ENCODE measurements at places on chromosomes 4 and X.
A peak's percentile ranks its signal among the peaks of the same experiment; 100 is the strongest.

DNA sequence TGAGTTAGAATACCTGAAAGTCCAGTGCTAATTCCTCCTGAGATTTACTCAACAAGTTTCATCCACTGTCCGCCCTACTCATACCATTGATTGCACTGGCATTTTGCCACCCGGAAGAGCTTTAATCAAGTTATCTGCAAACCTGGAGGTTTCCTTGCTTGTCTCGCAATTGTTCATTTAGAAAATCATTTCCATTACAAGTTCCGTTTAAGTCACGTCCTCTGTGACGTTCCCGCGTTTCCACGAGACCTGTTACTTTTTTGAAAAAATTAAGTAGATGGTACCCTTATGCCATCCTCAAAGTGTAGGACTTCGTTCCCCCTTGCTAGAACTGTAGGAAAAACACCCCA lies 761 bp upstream of the FRYL start:
- peak; percentile 10 for DNase-seq

GRCh38 chrX:123330229-123330942 lies 146.3 kb downstream of the GRIA3 start:
- no peak for DNase-seq

GRCh38 chrX:11540532-11541377 lies 125.0 kb downstream of the ARHGAP6 start:
- no peak for DNase-seq

DNA sequence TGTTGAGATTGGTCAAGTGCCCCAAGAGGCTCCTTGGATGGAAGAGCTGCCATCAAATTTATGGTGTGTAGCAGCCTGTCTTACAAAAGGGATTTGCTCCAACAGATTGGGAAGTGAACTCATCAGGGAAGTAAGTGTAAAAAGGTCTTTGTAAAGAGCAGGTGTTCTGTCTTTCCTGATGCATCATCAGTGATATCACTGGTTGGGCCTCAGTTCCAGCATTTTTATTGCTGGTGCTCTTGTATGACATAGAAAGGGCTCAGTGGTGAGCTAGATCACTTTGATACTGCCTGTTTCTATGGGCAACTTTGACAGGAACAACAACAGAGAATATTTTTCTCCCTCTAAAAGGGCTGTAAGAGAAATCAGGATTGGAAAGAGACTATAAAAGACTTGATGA lies 8.7 kb upstream of the GABRE start:
- DNase-seq = no peak

DNA sequence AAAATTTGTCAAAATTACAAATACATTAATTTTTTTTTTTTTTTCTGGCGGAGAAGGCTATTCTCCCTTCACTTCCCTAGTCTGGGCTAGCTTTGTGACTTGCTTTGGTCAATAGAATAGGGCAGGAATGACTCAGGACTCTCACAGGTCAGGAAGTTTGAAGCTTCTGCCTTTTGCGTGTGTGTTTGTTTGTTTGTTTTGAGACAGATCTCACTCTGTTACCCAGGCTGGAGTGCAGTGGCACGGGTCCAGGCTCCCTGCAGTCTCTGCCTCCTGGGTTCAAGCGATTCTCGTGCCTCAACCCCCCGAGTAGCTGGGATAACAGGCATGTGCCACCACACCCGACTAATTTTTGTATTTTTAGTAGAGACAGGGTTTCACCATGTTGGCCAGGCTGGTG lies 55.9 kb upstream of the USP9X start:
- no peak for DNase-seq

DNA sequence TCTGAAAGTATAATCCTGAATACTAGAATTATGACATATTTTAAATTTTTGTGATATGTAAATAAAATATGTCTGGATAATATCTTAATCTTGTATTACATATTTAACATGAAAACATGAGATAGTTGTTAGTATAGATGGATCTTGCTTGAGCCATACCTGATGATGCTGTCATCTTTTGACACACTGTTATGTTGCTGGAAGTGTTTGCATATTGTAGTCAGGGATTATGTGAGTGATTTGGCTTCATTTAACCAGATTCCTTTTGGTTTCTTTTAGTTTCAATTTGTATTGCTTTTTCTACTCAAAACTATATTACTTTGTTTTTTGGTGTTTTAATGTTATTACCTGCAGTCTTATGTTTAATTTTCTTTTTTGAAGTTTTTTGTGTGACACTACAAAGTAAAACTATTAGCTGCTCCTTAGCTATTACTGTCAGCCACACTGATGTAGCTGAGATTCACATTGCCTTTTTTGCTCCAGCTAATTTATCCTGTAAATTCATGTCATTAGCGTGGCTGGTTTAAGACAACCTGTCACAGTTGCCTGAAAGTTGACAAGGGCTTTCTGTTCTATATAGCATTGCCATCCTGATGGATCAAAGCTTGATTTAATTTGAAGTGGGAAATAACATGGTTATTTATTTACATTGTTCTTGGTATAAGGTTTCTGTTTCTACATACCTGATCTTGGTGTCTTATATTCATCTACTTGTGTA lies 33.7 kb downstream of the METAP1 start:
- no peak for DNase-seq

DNA sequence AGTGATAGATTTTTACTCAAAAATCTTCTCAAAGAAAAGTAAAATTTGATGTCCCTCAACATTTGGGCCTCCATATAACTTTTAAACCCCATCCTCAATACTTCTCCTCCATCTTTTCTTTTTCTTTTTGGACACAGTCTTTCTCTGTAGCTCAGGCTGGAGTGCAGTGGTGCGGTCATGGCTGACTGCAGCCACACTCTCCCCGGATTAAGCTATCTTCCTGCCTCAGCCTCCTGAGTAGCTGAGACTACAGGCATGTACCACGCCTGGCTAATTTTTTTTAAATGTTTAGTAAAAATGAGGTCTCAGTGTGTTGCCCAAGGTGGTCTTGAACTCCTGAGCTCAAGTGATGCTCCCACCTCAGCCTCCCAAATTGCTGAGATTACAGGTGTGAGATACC lies 33.1 kb downstream of the KDM6A start:
- no peak for DNase-seq

- no peak for DNase-seq
These were observed 41.7 kb downstream of the ATP11C start for GRCh38 chrX:139890991-139891700.

DNA sequence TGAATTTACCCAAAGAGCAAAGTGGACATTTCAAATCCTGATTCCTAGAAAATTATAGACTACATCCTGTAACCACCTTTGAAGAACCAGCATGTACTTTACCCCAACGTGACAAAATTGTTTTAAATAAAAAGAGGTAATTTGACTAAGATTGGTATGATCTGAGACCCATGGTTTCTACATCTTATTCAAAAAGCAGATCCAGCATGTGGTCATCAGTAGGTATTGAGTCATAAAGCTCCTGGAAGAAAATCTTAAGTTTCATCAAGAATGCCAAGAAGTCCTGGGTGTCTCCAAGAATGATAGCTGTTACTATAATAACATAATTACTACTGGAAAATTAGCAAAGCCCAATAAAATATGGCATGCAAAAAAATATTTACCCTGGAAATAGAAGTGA lies 61.8 kb downstream of the NFKB1 start:
- DNase-seq = no peak

GRCh38 chr4:94285666-94286065 lies 57.0 kb downstream of the HPGDS start:
- no peak for DNase-seq

- no peak for DNase-seq
These were observed 38.7 kb upstream of the GRID2 start for GRCh38 chr4:92265021-92265420.

GRCh38 chrX:1012678-1013300 lies 199.7 kb downstream of the CRLF2 start:
- no peak for DNase-seq

- no peak for DNase-seq
These were observed 580.2 kb downstream of the MID1IP1 start for GRCh38 chrX:39381422-39381821.

GRCh38 chr4:162865102-162865501 lies 301.6 kb downstream of the NAF1 start:
- DNase-seq = no peak

DNA sequence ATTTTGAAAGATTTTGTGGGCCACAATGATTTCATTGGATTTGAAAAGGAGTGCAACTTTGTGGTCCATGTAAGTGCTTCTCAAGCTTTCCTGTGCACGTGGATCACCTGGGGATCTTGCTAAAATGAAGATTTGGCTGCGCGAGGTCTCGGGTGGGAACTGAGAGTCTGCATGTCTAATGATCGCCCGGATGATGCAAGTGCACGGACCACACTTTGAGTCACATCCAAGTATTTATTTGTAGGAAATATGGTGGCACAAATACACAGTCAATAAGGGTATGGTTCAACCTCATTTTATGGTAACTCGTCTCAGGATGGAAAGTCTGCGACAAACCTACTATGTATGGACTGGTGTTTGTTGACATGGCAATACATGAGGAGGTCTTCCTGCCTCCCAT lies 899 bp downstream of the BMX start:
- no peak for DNase-seq

- DNase-seq = no peak
These were observed 35.8 kb downstream of the FAT4 start for GRCh38 chr4:125350470-125351135.

DNA sequence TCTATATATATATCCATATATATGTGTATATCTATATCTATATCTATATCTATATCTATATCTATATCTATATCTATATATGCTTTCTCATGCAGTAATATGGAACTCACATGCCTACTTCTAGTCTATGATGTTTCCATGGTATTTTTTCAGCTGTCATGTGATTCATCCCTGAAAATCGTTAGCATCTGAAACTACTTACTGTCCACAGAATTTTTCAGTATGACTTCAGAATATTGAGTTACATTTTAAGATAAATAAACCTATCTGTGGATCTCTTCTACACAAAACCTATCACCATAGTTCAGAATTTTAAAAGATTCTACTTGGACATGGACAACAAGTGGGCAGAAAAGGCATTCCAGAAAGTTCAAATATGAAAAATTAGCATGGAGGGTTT lies 855.1 kb upstream of the INTU start:
- no peak for DNase-seq

GRCh38 chr4:101075536-101075935 lies 271.8 kb downstream of the PPP3CA start:
- no peak for DNase-seq

- peak; percentile 9 for DNase-seq
These were observed 898 bp downstream of the UBQLN2 start for GRCh38 chrX:56564164-56564885.

DNA sequence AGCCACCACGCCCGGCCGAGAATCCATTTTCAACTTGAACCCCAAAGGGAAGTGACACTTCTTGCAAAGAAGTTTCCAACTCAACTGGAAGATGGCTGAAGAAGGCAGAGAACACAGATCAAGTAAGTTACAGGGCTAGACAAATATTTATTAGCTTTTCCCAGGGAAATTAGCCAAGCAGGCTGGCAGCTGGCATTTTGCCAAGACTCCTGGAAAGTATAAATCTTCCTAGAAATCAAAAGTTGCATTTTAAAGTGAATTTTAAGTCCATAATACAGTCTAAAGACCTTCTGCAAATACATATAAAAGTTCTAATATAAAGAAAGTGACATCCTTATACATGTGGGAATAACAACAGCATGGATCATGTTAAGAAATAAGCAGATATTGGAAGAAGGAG lies 3.4 kb upstream of the MRPL1 start:
- no peak for DNase-seq

DNA sequence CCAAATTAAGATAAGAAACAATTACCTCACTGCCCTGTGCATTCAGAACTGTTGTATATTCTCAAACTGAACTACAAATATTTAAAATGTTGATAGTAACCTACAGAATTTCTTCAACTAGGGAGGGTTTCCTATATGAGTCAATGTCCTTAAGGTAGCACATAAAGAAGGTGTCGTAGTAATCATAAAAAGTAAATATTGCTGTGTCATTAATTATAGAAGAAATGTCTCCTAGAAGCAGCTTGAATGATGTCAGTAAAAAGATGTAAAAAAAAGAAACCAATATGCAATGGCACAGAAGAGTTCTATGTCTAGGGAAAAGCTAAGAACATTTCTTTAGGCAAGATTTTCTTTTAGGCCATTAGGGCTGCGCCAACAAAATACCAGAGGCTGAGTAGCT lies 559.6 kb upstream of the EPHA5 start:
- DNase-seq = no peak

- DNase-seq = no peak
These were observed 2.8 kb upstream of the PRDX4 start for GRCh38 chrX:23664496-23664895.

Data from central memory CD8-positive, alpha-beta T cell (primary cell).